ENCODE measurements at places on chromosomes 2 and 18.

- DNase-seq = no peak
Observed at GRCh38 chr2:24259316-24259715, 84.5 kb downstream of the FAM228A start.

GRCh38 chr2:121063471-121063870, 221.5 kb downstream of the TFCP2L1 start:
- no peak for DNase-seq

- DNase-seq = no peak
Observed at GRCh38 chr18:24055009-24055804, 40.7 kb downstream of the TTC39C start.

DNA sequence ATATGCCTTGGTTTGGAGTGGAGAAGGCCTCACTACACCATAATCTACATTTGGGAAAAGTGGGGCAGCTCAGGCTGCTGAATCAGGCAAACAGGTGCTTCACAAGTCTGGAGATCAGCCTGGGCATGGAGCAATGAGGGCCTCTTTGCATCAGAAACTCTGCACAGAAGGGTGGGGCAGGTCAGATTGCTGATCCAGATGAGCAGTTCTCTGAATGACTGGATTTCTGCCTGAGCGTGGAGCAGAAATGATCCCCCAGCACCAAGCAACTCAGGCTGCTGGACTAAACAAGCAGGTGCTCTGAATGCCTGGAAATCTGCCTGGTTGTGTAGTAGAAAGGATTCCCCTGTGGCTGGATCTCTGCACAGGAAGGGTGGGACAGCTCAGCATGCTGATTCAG, 605.3 kb upstream of the ZNF804A start:
- no peak for DNase-seq

DNA sequence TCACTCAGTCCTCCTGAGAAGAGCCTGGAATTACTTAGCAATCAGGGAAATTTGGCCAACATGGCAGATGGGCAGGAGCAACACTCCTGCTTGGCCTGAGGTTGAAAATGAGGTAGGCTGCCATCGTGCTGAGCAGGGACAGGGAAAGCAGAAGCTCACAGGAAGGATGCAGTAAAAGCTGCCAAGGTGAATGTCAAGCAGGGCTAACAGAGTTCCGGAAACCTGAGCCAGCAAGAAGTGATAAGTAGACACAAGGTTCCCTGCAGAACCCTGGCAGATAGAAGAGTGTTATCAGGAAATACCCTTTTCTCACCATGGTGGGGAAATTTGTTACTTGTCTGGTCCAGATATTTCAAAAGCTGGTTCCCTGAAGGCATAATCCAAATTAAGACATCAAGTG, 454.3 kb upstream of the MEX3C start:
- no peak for DNase-seq

DNA sequence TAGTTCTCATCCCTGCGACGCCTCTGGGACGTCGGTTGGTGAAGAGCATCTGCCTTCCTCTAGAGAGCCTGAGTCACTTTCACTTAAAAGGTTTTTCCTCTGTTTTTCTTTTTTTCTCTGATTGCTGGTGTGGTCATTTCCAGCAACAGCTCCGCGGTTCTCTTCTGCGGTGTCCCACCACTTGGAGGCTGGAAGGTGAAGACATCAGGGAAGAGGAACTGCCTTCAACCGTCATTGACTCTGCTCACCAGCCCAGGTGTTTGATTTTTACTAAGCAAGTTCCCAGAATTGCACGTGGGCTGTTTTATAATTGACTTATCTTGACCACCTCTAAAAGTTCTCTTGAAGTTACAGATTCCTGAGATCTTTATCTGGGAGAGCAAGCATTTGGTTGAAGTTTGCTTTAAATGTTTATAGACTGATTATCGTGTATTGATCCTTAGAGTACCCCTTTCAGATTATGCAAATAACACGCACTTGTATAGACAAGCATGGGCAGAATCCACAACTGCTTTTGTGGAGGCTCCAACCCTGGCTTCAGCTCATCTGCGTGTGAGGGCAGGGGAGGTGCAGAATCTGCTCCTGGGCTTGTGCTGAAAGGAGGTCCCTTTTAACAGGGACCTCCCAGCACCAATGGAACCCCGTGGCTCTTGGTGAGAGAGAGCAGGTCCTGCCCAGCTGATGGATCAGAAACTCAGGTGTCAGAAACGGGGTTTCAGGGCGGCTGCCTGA, 3.5 kb downstream of the CTDP1 start:
- DNase-seq = no peak

DNA sequence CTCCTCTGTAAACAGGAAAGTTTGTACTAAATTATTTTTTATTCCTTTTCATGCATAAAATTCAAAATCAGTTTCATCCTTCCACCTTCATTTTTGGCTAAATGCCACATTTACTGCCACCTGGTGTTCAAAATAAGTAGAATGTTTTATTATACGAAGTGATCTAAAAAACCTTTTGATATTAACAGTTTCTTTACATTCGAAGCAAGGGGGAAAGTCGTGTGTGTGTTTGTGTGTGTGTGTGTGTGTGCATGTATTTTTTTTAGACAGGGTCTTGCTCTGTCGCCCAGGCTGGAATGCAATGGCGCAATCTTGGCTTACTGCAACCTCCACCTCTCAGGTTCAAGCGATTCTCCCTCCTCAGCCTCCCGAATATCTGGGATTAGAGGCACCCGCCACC, 9.0 kb upstream of the SCN9A start:
- no peak for DNase-seq

GRCh38 chr2:69961496-69961895, at the start of gene ASPRV1:
Gene ASPRV1, minus strand, starts transcription at chr2:69961631. Its CDS starts 195 bp downstream, at chr2:69961436.
- no peak for DNase-seq

- no peak for DNase-seq
Observed at GRCh38 chr2:152387041-152387440, 52.1 kb downstream of the FMNL2 start.

GRCh38 chr2:177799531-177799930, 273.0 kb downstream of the PDE11A start:
- DNase-seq = no peak

Data from ascending aorta (tissue), 2 donors.